Heart right ventricle (tissue), 16 donors: ENCODE measurements at places on chromosomes 11 and 22.
A peak's percentile ranks its signal among the peaks of the same experiment; 100 is the strongest.

DNA sequence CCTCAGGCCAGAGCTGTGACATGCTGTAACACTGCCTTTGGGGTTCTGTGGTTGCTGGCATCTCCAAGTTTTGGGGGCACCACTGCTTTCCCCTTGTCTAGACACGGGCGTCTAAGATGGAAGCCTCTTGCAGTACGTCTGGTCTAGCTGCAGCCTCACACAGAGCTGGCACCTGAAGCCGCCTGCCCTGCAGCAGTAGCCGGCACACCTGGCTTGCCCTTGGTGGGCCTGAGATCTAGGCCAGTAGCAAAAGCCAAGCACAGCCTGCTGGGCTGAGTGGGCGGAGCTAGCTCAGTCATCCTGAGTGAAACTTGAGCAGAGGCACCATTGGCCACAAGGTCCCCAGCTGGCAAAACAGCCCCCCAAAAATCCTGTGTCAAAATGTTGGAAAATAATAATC, 154.2 kb downstream of the DLG2 start:
- DNase-seq: no peak

- DNase-seq: no peak
Observed at GRCh38 chr11:100925935-100926334, 203.7 kb downstream of the PGR start.

GRCh38 chr11:30015725-30016412, 961 bp downstream of the KCNA4 start:
- no peak for DNase-seq

GRCh38 chr11:78207532-78208256, 19.0 kb downstream of the USP35 start:
- no peak for DNase-seq

DNA sequence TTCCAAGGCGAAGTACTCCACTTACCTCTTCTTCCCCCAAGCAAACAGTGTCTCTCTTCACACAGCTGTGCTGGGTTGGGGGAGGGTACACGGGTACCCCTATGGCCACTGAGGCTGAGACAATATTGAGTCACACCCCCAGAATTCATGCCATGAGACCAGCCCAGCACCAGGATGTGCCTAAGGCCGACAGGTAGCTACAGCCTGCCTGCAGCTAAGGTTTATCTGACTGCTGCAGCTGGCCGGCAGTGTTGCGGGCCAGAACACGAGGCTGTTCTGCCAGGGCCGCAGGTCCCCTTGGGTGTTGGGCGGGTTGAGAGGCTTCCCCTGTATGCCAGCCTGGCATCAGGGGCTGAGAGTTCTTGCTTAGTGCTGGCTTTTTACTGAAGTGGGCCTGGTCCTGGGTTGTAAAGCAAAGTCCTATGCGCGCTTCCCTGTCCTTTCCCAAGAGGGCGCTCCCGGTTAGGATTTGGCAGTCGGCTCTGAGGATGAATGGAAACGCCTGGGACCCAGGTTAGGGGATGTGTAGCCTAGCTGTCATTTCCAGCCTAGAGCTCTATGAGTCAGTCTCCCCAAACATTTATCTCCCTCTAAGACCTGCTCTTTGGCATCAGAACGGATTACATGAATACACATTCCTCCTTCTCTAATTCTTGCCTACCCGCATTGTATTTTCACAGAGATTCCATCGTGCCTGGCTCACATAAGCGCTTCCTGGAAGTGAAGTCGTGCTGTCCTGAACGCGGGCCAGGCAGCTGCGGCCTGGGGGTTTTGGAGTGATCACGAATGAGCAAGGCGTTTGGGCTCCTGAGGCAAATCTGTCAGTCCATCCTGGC, 7.1 kb downstream of the USP18 start:
- peak; percentile 42 for DNase-seq

- no peak for DNase-seq
Observed at GRCh38 chr11:71483692-71484091, 30.7 kb downstream of the NADSYN1 start.

- DNase-seq: no peak
Observed at GRCh38 chr11:4441515-4441914, 7.6 kb upstream of the OR52K2 start.

DNA sequence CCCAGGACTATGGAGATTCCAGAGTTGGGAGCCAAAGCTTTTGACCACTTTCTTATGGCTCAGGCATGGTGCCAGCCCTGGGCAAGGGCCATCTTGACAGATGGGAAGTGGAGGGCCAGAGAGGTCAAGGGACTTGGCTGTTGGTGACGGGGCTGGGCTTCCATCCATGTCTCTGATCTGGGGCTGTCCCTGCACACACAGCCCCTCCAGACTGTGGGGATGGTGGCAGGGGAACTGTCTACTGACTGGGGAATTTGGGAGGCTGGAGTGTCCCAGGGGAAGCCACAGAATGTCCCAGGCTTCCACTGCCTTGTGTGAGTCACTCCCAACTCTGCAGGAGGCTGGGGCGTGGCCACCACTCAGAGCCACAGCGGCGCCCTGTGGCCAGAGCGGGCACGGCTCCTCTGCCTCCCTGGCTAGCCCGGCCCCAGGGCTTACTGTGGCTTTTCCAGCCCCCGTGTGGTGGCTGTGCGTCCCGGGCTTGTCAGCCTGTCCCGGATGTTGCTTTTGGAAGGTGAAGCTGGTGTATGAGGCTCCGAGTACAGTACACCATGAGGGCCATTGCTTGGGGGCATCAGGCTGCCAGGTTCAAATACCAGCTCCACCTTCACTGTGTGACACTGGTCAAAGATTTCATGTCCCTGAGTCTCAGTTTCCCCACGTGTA, 19.6 kb downstream of the C22orf23 start:
- peak; percentile 89 for DNase-seq

GRCh38 chr11:129386795-129387397, 11.2 kb downstream of the BARX2 start:
- DNase-seq: no peak

DNA sequence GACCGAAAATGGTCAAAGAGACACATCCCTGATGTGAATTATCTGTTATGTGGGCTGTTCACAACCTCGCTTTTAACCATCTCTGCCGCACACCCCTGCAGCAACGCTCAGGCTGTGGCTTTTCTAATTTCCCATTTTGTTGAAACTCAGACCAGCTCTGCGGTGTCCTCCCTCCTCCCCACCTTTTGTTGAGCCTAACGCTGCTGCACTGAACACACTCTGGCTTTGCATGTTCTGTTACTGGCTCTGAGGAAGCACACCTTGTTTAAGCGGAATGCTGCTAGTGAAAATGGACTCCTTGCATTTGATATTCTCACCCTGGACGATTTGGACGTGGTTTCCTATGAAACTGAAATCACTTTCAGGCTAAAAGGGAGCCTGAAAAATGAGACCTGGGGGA, 198.5 kb upstream of the MTNR1B start:
- DNase-seq: no peak

- peak; percentile 81 for DNase-seq
Observed at GRCh38 chr11:33857933-33858371, 33.9 kb downstream of the LMO2 start.

- no peak for DNase-seq
Observed at GRCh38 chr22:46936378-46936903, 174.0 kb downstream of the TBC1D22A start.

- DNase-seq: no peak
Observed at GRCh38 chr11:96331699-96332116, 11.3 kb downstream of the MAML2 start.

DNA sequence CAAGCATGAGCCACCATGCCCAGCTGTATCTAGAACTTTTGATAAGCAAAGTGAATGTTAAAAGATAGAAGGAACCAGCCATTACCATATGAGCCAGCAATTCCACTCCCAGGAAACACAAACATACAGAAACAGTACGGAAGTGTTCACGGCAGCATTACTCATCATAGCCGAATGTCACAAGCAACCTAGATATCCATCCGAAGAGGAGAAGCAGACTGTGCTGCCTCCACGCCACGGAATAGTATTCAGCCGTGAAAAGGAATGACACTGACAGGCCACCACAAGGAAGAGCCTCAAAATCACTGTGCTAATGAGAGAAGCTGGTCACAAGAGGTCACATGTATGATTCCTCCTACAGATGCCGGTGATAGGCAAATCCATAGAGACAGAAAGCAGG, 17.6 kb upstream of the MGAT3 start:
- no peak for DNase-seq

DNA sequence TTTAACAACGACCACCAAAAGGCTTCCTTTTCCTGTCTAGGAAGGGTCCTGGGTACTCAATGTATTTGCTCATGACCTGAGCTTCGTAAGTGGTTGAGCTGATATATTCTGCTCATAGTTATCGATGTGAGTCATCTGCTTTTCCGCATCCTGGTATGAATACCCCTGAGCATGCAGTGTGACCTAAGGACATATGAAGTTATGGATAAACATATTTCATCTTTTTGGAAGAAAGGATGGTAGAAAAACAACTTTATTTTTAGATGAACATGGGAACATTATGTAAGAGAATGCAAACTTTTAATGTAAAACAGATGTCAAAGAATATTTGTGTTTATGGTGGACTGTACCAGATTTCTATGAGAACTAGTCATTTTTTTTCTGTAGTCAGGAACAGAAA, 28.4 kb downstream of the TRPC6 start:
- DNase-seq: no peak

DNA sequence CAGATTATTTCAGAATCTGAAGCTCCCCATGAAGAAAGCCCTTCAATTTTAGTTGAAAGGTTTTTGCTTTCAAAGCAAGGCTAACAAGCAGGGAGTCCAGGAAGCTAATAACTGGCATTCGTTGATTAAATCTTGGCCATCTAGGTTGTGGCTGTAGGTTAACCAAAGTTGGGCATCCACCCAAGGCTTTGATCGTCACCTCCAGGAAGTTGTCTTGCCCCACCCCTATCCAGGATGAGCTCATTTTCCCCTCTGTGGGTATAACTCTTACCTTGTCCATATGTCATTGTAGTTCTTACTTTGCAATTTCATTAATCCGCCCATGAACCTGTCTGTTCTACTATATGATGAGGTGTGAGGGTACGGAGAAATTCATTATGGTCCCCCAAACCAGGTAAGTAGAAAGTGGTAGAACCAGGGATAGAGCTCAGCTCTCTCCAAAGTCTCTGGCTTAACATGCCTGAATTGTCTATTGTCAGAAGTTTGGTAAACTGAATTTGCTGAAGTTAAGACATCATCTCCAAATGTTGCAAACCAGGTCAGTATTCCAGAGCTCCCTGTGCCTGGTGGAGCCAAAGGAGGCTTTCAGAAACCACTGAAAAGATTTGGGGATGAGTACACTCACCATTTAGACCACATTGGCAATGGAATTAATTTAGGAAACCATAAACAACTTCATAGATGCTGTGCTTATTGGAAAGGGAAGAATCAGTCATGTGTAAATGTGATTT, 97.1 kb downstream of the CD44 start:
- no peak for DNase-seq

DNA sequence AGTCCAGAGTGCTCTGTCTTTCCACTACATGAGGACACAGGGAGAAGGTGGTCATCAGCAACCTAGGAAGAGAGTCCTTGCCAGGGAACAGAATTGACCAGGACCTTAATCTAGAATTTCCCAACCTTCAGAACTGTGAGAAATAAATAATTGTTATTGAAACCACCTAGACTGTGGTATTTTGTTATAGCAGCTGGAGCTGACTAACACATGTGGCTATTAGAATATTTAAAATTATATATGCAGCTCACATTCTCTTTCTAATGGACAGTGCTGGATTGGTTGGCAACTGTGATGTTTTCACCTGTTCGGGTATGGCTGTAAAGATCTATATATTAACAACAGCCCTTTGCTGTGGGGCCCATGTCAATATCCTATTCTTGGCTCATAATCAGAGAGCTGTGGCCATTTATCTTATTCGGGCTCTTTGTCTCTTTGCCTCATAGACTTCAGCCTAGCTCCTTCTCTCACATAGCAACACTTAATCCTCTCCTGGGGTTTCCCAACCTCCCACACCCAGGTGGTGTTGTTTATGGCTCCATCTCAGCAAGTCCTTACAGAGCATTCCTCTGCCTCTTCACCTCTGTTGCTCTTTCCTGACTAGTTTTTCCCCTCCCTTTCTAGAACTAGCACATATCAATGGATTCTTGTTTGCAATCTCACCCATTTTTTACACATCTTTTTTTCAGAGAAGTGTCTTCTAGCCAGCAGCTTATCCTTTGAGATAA, 46.4 kb upstream of the AMOTL1 start:
- DNase-seq: no peak

GRCh38 chr22:41825376-41825775, 7.5 kb upstream of the SREBF2 start:
- no peak for DNase-seq

GRCh38 chr11:73662445-73663157, 16.2 kb downstream of the PLEKHB1 start:
- DNase-seq: no peak

GRCh38 chr11:62539238-62539925, 7.2 kb downstream of the AHNAK start:
- DNase-seq: peak; percentile 58

- DNase-seq: no peak
Observed at GRCh38 chr11:72824020-72824419, 9.8 kb downstream of the ATG16L2 start.

GRCh38 chr11:65712633-65713076, 603 bp downstream of the KAT5 start:
- DNase-seq: no peak
